ENCODE measurements at places on chromosomes 6 and 20.

- DNase-seq, result no peak
Observed at GRCh38 chr6:94698773-94699172, 878.6 kb upstream of the MANEA start.

GRCh38 chr6:158184608-158185007 lies 16.5 kb downstream of the GTF2H5 start:
- DNase-seq, result no peak

GRCh38 chr20:35004749-35005462 lies 49.2 kb downstream of the MYH7B start:
- DNase-seq, result no peak

GRCh38 chr20:52481443-52481842 lies 289.9 kb upstream of the ZFP64 start:
- DNase-seq, result no peak

DNA sequence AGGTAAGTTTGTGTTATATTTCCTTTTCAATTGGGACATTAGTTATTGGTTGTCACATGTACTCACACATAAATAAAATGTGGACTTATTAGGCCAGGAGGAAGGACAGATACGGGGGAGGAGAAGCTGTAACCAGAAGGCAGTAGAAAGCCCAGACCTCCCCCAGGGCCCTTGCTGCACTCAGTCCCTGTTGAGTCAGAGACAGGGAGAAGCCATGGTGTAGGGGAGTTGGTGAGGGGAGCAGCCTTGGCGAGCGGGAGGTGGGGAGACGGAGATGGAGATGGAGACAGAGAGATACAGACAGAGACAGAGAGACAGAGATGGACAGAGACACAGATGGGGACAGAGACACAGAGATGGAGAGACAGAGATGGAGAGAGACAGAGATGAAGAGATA lies 263.2 kb downstream of the DLL1 start:
- DNase-seq, result no peak

Measured in amygdala (tissue), 56 donors.